ENCODE measurements at places on chromosomes 1 and 21.

- no peak for DNase-seq
Measured at GRCh38 chr1:16090076-16090826, 16.8 kb upstream of the FAM131C start.

GRCh38 chr1:62274496-62275485 is 44.4 kb downstream of the KANK4 start:
- no peak for DNase-seq

GRCh38 chr1:28340221-28340974 is 11.6 kb downstream of the MED18 start:
- no peak for DNase-seq

GRCh38 chr1:175380521-175381300 is 188.1 kb upstream of the KIAA0040 start:
- no peak for DNase-seq

DNA sequence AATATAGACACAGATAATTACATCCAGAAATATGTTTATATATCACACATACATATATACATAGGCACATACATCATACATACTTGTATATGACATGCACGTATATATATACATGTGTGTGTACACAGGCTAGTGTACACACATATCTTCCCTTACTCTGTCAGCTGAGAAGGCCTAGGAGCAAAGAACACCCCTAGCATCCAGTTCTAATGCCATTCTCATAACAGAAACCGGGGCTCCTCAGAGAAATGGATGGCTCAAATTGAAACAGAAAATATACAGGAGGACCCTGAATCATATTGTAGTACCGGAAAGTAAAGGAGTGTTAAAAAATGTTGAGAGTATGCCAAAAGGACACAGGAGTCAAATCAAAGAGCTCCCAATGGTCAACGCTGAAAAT is 19.7 kb upstream of the HYI start:
- DNase-seq = no peak

DNA sequence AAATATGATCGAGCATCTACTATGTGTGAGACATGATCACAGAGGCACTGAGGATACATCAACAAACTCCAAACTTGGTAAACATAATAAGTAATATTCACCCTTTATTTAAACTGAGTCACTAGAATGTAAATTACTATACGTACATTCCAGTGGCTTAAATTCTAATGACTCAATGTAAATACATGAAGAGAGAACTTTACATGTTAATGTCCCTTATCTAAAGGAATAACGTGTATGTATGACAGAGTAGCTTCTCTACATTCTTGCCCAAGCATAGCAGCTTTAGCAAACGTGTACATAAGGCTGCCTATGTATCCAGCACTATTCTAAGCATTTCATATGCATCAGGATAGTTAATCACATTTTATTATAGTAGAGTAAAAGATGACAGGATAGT is 111.8 kb upstream of the CYYR1 start:
- peak; percentile 25 for DNase-seq

DNA sequence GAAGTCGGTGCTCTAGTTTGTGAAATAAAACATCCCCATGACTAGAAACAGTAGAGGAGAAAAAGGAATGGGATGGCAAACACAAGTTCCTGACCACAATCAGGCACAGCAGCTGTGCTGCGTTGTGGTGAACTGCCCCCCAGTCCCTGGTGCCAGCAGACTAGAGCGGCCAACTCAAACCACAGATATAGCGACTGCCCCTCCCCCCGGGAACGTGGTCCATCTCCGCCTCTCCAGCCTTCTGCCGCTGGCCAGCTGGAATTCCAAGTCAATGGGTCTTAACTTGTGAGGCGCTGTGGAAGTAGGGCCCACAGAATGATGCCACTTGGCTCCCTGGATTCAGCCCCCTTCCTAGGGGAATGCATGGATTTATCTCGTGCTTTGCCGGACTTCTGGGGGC is 41.6 kb upstream of the ZNF678 start:
- DNase-seq = no peak

- no peak for DNase-seq
Measured at GRCh38 chr1:169892176-169892926, 1.3 kb downstream of the SCYL3 start.

- DNase-seq = peak; percentile 72
Measured at GRCh38 chr21:28333578-28334075, 659.0 kb downstream of the LTN1 start.

DNA sequence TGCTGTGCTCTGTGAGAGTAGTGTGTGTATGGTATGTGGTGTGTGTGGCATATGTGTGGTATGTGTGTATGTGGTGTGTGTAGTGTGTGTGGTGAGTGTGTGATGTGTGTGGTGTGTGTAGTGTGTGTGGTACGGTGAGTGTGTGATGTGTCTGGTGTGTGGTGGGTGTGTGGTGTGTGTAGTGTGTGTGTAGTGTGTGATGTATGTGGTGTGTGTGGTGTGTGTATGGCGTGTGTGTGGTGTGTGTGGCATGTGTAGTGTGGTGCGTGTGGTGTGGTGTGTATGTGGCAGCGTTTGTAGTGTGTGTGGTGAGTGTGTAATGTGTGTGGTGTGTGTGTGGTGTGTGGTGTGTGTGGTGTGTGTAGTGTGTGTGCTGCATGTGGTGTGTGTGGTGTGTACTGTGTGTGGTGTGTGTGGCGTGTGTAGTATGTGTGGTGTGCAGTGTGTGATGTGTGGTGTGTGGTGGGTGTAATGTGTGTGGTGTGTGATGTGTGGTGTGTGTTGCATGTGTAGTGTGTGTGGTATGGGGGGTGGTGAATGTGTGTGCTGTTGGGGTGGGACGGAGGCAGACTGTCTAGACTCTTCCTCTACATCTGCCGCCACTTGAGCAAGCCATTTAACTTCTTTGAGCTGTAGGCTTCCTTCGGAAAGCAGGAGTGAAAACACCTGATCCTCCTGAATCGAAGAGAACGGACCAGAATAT is 33.5 kb downstream of the GPA33 start:
- DNase-seq = no peak

- no peak for DNase-seq
Measured at GRCh38 chr1:119768778-119769177, at the start of gene HMGCS2. Gene HMGCS2 (minus strand): TSS chr1:119768905. CDS start chr1:119768844, 61 bp downstream.

- no peak for DNase-seq
Measured at GRCh38 chr1:196590959-196591358, 17.3 kb downstream of the KCNT2 start.

DNA sequence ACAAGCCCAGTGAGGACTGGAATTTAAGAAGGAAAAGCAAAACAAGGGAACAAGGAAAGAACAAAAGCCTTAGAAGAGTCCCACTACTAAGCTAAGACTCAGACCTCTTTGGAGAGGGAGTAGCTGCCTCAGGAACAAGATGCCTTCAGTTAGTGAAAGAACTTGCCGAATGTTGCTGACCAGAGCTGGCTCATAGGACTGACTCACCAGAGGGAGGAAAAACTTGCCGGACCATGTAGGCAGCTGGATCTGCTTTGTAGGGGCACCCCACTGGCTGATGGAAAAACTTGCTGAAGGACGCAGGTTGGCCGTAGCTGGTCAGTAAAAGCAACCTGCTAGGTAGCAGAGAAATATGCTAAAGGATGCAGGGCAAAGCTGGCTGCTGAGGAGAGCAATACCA is 15.3 kb upstream of the ZSWIM5 start:
- DNase-seq = no peak

GRCh38 chr1:94383966-94384408 is 34.2 kb upstream of the ABCD3 start:
- DNase-seq = no peak
